ENCODE measurements at places on chromosomes 11 and 22.

DNA sequence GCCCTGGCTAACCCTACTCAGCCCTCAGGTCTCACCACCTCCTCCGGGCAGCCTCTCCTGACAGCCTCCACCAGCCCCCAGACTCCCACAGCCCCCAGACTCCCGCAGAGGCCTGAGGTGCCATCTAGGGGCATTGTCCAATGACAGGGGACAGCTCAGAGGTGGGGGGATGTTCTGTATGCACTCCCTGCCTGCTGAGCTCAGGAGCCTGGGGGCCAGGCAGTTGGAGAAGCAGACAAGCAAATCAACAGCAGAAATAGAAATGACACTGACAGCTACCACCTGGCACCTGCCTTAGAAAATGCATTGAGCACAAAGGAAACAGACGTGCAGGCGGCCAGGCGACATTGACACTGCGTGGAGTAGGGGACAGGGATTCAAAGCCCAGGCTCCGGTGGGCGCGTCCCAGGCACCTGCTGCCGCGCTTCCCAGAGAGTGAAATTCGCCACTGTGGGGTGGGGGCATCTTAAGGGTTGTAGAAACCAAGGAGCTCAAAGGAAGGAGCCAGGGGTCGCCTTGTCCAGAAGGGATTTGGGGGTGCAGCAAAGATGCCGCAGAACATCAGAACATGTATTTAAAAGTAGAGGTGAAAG is 22.5 kb upstream of the WNT7B start:
- no peak for DNase-seq

DNA sequence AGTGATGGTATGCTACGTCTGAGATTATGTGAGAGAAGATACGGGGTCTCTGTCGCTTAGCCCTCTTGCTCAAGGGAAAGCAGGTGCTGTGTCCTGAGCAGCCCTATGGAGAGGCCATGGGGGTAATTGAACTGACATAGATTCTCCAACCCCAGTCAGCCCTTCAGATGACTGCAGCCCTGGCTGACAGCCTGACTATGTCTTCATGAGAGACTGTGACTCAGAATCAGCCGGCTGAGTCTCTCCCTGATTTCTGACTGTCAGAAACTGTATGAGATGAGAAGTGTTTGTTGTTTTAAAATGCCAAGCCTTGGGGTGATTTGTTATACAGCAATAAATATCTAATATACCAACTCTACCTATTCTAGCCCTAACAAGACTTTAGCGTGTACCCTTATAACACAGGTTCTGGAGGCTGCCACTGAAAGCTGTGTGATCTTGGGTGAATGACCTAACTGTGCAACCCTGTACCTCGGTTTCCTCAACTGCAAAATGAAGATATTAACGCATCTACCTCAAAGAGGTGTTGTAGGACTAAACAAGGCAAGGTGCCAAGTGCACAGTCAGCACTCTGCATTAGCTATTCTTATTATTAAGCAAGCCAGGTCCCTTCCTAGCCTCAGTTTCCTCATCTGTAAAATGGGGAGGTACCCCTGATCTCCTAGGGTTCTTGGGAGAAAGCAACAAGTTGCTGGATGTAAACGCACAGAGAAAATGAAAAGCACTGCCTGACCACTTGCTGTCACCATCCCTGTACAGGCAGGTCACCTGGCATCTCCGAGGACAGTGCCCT is 24.9 kb downstream of the SLC43A1 start:
- DNase-seq, result no peak

DNA sequence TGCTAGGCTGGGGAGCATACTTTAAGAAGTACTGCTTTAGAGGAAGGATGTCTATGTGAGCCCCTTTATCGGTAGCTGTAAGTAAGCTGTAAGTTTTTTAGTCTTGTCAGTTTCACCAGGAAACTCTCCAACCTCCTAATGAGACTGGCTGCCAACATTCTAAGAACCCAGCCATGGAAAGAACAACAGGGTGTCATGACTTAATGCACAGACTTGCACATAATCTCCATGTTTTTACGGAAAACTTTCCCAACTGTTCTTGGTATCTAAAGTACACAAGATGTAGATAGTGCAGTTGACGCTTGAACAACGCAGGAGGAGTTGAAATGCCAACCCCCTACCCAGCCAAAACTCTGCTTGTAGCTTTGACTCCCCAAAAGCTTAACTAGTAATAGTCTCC is 9.0 kb downstream of the OR8A1 start:
- DNase-seq, result no peak

DNA sequence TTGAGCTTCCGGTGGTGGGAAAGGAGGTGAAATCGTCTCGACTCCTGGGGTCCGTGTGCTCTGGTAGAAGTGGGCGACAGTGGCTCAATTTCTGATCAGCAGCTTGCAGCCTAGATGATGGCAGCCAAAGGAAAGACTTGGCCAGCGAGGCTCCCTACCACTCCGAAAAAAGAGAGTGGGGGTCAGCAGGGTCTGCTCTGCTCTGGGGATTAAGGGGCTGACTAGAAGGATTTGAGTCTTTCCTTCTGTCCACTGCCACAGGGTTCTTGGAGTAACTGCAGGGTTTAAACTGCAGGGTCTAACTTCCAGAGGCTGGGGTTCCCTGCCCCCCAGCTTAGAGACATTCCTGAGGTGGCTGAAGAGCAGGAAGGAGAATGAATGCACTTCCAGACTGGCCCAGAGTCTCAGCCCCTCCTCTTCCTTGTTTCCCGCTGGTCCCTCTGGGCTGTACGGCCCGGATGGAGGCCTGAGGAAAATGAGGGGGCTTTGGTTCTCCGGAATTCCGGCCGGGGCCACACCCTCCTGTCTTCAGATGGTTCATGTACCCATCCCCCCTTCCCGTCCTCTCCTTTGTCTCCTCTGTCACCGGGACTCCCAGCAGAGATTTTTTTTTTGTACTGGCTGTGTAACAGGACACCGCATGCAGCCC is 907 bp downstream of the SERPINH1 start:
- DNase-seq, result peak; percentile 38

DNA sequence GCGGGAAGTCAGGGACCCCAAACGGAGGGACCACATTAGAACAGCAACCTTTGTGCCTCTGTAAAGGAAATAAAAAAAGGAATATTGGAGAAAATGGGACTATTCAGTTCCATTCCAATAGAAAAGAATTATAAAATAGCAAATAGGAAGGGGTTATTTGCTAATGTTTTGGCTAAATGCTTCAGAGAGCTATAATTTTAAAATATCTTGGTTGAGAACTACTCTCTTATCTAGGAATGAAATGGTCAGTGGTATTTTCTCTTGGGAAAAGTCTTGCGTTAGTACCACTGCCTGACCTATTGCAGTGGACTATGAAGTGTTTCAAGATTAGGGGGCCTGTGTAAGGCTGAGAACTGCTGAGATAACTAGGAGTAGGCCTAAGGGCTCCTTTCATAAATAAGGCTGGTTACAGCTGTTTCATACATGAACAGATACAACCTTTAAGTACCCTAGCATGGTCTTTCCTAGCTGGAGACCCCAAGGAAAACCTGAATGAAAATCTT is 6.9 kb upstream of the WEE1 start:
- no peak for DNase-seq

DNA sequence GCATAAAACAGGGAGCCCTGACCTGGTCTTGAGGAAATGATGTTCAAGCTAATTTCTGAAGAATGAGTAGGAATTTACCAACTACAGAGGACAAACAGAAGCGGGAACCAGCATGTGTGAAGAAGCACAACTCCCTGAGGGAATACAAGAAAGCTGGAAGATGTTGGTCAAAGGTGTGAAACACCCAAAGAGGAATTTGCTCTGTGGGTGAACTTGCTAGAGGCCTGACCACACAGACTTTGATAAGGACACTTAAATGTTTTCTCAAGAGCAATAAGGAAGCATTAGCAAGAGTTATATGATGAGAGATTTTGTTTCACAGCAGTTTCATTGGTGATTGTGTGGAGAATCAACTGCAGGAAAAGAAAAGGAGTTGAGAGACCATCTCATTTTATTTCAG is 17.6 kb downstream of the SLC5A12 start:
- DNase-seq, result no peak

GRCh38 chr11:6746086-6746618 is 25.6 kb downstream of the OR2AG2 start:
- no peak for DNase-seq

- no peak for DNase-seq
Measured at GRCh38 chr11:107526197-107526596, 39.3 kb downstream of the ALKBH8 start.

Data from COLO829 (cell line).